ENCODE measurements at places on chromosomes 4 and X.

DNA sequence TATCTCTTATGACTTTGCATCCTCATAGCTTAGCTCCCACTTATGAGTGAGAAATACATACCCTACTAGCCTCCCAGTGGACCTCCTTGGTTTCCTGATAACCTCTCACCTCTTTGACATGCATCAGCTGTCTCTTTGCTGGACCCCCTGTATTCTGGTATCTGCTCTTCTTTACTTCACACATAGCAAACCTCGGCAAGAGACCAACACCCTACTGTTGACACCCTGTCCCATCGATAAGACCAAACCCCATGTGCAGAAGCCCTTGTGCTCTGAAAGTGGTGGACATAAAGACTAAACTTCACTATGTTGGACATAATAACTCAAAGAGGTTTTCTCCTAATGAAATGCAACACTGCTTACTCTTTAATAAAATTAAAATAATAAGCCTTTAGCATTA is 75.7 kb downstream of the RNF150 start:
- DNase-seq = no peak

GRCh38 chr4:56302760-56303159 is 84.5 kb downstream of the AASDH start:
- no peak for DNase-seq

DNA sequence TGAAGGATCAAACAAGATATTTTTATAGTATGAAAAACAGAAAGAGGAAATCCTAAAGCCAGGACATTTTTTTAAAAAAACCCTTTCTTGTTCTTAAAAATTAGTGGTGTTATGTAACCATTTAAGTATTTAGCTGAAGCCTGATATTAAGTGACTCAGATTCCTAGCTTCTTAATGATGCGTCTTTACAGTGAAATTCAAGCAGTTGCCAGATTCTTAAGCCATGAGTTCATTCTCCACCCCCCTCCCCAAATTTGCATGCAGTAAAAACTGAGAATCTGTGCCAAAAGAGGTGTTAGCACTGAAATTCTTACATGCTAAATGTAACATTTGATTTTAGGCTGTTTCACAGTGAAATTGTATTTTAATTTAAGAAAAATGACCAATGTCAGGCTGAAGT is 180.8 kb downstream of the RAPGEF2 start:
- DNase-seq = no peak

GRCh38 chr4:121154103-121154515 is 10.0 kb downstream of the TNIP3 start:
- no peak for DNase-seq

- DNase-seq = no peak
Measured at GRCh38 chr4:151960449-151961230, 199.8 kb upstream of the GATB start.

GRCh38 chrX:45445745-45446412 is 245.2 kb upstream of the DIPK2B start:
- DNase-seq = no peak

- DNase-seq = no peak
Measured at GRCh38 chr4:44446801-44447562, 1.6 kb downstream of the KCTD8 start.

GRCh38 chr4:76384052-76384451 is 36.9 kb downstream of the CCDC158 start:
- no peak for DNase-seq

- no peak for DNase-seq
Measured at GRCh38 chr4:98745366-98745765, 87.0 kb upstream of the TSPAN5 start.

DNA sequence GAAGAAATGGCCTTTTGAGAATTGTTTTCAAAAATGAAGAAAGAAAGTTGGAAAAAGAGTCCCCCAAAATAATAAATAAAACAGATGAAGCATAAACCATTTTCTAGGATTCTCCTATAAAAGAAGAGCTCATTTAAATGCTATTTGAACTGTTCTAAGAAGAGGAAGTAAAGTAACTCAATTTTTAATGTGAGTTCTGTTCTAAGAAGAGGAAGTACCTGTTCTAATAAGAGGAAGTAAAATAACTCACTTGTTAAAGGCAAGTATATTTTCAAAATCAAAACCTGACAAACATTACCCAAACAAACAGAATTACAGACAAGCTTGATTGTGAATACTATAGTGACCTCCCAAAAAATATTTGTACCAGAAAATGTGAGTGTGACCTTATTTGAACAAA is 1326.3 kb downstream of the C4orf33 start:
- no peak for DNase-seq

DNA sequence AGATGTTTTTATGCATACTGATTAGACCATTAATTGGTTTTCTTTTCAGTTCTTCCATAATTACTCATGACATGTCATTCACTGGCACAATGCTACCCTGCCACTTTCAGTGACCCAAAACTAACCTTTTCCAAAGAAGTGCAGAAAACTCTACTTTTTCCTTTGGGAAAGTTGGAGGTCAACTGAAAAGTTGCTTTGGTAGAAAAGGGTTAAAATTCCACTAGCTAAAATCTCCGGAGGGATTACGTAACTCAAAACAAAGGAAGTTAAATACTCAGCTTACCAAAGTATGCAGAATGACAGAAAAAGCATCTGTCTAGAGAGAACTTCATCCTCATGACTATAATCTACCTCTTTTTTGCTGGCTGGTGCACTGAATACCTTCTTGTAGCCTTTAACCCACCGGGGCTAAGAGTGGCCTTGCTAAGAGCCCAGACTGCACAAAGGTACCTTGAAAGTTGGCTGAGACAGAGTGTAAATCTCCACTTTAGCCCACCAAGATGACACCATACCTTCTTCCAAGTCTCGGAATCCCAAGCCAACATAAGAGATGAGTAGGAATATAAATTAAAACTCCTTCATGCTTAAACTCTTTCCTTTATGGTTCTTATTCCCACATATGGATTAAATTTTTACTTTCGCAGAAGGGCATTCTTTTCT is 1099.5 kb upstream of the INTU start:
- no peak for DNase-seq

GRCh38 chr4:179536694-179537093 is 2094.5 kb upstream of the AGA start:
- DNase-seq = no peak

- no peak for DNase-seq
Measured at GRCh38 chr4:38611676-38612075, 52.3 kb upstream of the KLF3 start.

DNA sequence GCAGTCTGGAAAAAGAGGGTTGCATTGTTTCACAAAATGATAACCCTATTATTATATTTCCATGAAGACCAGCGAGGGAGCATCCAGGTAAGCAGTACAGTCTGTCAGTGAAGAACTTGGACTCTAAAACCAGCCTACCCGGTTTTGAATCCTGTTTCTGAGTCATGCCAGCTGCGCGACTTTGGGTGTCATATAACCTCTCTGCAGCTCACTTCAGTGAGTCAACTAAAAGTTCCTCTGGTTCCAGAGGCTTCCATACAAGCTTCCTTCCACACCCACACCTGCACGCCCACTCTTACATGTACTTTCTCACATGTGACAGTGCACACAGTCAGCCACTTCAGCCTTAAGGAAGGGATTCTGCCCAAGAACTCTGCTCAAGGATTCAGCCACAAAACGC is 49.8 kb upstream of the PRPS2 start:
- DNase-seq = no peak

Data from activated CD4-positive, alpha-beta T cell treated with anti-CD3 and anti-CD28 coated beads, Interleukin-2, amount 50 U/mL, for 4 hours (primary cell).